CD4-positive, alpha-beta T cell treated with Interleukin-10 for 1 hour (primary cell): ENCODE measurements at places on chromosomes 4 and X.

DNA sequence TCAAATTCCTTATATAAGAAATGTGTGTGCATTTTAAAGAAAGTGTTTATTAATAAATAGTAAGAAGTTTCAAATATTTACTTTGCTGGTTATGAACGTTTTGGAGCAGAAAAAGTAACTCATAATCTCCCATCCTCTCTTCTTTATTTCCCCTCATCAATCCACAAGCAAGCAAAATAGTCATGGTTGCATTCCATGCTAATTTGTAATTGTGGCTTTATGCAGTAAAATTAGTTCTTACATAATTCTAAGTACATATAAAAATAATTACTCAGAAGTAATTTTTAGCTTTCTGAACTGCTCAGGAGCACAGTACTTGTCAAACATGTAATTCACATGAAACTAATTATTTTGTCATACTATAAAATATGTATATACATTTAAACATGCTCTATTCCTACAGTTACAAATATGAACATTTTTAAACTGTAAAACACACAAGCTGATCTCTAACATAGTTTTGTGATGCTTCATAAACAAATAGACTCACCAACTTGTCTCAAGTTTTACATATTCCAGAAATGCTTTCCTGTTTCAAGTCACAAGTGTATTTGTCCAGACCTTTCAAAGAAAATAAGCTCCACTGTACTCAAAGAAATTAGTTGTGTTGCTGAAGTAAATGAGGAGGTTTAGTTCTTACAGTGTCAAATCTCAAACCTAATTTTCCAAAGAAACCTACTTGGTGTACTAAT, 218.9 kb downstream of the PABPC4L start:
- DNase-seq, result no peak

DNA sequence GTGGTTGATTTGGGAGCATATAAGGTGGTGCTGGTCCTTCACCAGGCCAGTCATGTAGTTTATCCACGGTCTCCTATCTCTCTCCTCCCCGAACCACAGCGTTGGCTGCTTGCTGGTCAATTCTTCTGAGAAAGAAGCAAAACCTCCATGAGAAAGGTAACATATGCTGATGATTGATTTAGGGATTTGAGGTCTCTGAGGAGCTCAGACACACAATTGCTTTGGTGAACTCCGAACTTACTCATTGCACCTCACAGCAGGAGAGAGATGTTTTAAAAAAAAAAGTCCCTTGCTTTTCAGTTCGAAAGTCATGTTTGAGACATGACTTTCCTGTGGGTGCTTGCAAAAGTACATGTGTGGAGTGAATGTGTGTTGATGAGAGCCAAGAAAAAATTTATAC, 100.2 kb downstream of the TSPAN7 start:
- DNase-seq, result no peak

DNA sequence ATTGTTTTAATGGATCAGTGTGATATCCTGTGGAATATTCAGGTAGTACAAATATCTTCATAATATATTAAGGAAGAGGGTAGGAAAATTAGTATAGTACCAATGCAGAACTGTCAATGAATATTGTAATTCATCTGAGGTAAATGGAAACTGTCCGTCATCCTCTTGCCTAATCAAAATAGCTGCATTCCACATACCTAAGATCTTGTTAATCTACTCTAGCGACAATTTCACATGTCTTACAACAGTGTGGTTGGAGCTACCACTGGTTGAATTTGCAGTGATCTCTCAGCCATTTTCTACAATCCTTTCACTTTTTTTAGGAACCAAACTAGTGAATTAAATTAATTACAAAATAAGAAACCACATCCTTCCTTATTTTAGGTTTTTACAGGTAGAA, 117.5 kb downstream of the PCDH18 start:
- no peak for DNase-seq

DNA sequence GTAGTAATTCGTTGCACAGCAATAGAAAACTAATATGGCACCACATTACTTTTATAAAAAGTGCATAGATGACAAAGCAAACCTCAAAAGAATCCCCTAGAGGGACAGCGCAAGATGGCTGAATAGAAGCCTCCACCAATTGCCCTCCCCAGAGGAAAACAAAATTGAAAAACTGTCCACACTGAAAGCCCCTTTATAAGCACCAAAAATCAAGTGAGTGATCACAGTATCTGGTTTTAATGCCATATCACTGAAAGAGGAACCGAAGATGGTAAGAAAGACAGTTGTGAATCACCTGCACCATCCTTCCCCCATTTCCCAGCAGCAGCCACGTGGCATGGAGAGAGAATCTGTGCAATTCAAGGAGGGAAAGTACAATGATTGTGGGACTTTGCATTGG, 522.2 kb downstream of the GLUD2 start:
- DNase-seq, result no peak

GRCh38 chr4:129362691-129363274, 266.8 kb downstream of the C4orf33 start:
- peak; percentile 49 for DNase-seq

GRCh38 chr4:184534511-184535391, 60.4 kb upstream of the IRF2 start:
- peak; percentile 67 for DNase-seq

- DNase-seq, result no peak
Measured at GRCh38 chr4:872241-872981, 46.5 kb upstream of the CPLX1 start.

DNA sequence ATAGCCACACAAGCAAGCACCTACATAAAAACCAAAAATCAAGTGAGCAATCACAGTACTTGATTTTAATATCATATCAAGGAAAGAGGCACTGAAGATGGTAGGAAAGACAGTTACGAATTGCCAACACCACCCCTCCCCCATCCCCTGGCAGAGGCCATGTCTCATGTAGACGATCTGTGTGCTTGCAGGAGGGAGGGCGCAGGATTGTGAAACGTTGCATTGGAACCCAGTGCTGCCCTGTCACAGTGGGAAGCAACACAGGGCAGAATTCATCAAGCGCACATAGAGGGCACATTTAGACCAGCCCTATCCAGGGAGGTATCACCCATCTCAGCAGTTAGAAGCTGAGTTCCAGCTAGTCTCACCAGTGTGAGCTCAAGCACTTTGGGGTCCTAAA, 359.8 kb downstream of the DMD start:
- DNase-seq, result no peak

- DNase-seq, result no peak
Measured at GRCh38 chrX:110418316-110419235, 59.9 kb downstream of the RTL9 start.

- DNase-seq, result peak; percentile 76
Measured at GRCh38 chrX:2696698-2697215, 5.7 kb downstream of the CD99 start.

GRCh38 chrX:916230-916599, 285.6 kb downstream of the SHOX start:
- no peak for DNase-seq

GRCh38 chr4:48093991-48094416, 40.0 kb downstream of the TXK start:
- DNase-seq, result no peak

DNA sequence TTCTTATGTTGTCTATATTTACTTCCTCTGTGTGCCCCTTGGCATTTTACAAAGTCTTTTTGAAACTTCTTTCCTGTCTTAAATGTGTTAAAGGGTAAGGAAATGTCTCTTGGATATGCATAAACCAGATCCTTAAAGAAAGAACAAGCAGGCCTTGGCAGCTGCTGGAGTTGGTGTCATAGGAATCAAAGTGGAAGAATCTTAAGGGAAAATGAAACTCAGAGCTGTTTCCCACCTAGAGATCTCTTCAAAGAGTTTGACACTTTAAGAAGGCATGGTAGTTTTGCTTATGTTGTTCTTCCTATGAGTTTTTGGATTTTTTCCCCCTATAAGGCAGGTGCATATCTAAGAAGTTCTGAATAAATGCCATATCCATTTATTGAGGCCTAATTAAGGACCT, 37.0 kb upstream of the CWH43 start:
- DNase-seq, result no peak

- no peak for DNase-seq
Measured at GRCh38 chr4:77172336-77172735, 15.3 kb downstream of the CCNG2 start.

GRCh38 chr4:77196866-77197265, 39.9 kb downstream of the CCNG2 start:
- DNase-seq, result no peak

- DNase-seq, result no peak
Measured at GRCh38 chrX:13638826-13639225, 14.1 kb upstream of the TCEANC start.

GRCh38 chr4:56372774-56373173, 14.5 kb downstream of the AASDH start:
- no peak for DNase-seq

- DNase-seq, result no peak
Measured at GRCh38 chr4:73707918-73708577, 32.3 kb upstream of the CXCL8 start.

DNA sequence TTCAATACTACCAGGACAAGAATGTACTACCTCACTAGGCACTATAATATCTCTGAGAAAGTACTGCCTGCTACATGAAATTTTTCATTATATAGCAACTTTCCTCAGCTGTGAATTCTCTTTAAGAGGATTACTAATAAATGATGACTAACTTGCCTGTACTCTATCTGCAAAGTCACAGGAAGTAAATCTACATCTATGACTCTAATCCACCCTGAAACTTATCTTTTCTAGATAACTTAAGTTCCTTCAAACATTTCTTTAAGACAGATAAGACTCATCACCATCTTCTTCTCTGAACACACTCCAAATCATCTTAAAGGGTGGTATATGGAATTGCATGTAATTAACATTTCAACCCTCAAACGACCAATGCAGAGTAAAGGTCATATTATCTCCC, 28.8 kb downstream of the RPS6KA3 start:
- no peak for DNase-seq

GRCh38 chr4:55296096-55296495, 49.9 kb upstream of the SRD5A3 start:
- DNase-seq, result no peak

DNA sequence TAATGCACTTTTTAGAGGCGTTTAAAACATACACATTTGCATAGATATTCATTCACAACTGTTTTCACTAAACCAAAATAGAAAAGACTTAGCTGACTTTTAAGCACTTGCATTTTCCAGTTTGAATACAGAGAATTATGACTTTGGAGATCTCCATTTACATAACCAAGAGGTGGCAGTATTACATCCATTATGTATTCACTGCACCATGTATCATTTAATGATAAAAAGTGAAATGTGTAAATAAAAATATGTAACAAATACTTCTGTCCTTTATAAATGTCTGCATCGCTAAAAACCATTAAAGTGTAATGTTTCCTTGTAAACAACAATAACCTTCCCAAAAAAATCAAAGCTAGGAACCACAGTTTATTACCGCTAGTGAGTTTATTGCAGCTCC, 413.2 kb downstream of the FGF13 start:
- no peak for DNase-seq

DNA sequence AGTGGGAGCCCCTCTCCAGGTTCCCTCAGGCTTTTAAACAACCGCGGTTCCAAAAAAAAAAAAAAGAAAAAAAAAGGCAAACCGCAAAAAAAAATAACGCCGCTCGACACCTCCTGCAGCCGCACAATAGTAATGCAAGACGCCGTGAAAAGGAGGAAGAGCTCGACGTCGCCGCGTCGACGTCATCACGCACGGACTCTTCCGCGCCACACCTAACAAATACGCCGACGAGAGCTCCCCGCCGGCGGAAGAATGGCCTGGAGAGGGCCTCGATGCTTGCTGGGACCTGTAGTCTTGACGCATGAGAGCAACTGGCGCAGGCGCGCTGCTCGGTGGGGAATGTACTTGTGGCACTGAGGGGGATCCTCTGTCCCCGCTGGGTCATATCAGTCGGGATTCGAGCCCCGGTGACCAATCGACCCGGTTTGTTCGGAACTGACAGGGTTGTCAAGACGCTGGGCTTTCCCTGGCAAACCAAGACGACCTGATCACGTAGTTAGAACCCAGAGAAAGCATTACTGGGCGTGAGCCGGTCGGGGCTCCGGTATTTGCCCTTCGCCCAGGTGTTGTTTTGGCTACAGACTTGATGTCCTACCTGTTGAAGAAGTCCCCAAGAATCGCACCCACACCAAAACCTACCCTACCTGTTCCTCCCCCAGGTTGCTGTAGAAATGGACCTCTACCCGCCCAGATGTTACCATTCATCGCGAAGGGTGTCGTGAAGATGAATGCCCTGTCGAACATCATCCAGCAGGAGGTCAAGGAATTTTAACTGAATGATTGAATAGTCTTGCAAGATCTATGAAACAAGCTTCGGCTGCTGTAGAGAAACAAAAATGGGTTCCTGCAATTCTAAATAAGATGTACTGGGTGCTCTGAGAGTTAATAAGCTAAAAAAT, at the start of gene CBR4:
TSS of gene CBR4 (minus strand) at position 131 of the 899 bp plus-strand sequence. CDS start 166 bp downstream, outside the sequence.
- DNase-seq, result peak; percentile 97

DNA sequence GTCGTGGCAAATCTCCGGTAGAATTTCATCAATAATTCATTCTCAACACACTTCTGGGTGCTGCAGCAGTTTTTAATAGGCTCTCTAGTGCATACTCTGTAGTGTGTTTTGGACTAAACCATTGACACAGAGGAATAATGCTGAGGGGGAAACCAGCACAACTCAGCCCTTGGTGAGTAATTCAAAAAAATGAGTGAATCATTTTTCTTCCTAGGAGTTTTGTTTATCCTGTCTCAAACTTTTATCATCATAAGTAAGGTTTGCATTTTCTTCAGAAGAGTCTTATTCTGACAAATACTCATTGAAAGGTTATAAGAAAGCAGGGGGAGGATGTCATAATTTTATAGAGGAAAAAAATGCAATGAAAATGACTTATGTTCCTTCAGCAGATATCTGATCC, 2542.7 kb downstream of the PCDH7 start:
- DNase-seq, result no peak

DNA sequence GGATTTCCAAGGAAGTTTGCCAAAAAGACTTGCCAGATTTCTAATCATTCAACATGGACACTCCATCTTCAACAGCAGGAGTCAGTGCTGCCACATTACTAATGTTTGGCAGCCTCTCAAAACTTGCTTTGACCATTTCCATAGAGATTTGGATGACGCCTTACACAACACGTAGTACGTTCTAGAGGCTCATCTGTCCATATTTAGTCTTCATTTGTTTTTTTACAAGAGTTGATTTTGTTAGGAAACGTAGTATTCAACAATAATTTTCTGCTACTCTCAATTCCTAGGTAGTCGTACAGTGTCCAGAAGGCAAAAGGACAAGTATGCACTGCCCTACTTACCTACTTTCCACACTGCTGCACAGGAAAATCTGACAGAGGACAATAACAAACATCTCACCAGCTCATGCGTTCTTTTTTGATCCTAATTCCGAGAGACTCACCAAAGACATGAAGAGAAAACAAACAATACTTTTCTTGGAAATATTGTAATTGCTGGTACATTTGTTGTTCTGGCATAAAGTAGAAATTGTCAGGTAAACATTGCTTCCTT, 117.3 kb downstream of the SNCA start:
- DNase-seq, result no peak
